ENCODE measurements at places on chromosomes 6 and 20.

- DNase-seq, result no peak
Observed at GRCh38 chr6:44073612-44074438, 53.4 kb downstream of the MRPL14 start.

DNA sequence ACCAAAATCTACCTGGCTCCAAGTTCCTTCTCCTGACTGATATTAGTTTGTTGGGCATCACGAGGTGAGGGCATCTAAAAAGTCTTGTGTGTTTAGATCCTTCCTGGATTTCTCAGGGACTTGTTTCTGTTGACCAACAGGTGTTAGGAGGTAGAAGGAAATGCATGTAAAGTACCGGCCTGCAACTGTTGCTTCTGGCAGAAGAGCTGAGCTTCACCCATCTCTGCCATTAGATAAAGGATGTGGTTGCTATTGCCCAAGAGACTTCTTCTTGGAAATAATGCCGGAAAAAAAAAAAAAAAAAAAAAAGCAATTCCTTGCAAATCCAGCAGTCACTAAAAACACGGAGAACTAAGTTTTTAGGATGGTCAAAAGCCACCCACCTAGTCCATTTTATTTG, 303.1 kb downstream of the CDH26 start:
- no peak for DNase-seq

DNA sequence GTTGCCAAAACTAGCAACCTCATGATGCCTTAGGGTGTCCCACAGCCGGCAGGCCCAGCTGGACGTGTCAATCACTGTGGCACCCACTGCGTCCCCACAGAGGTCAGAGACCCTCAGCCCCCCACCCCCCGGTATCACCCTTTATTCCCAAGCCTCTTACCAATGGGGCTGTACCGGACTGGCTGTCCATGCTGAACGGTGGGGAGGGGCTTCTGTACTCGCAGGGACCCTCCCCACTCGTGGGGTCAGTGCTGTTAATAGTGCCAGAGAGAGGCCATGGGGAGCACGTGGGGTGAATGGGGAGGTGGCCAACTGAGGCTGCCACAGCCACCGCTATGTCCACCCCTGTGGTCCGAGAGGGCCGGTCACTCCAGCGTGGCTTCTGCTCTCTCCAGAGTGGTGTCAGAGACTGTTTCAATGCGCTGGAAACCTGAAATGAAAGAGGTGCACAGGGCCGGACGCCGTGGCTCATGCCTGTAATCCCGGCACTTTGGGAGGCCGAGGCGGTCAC, 68.6 kb downstream of the THBS2 start:
- no peak for DNase-seq

- DNase-seq, result no peak
Observed at GRCh38 chr6:151749341-151749740, 58.1 kb upstream of the ESR1 start.

DNA sequence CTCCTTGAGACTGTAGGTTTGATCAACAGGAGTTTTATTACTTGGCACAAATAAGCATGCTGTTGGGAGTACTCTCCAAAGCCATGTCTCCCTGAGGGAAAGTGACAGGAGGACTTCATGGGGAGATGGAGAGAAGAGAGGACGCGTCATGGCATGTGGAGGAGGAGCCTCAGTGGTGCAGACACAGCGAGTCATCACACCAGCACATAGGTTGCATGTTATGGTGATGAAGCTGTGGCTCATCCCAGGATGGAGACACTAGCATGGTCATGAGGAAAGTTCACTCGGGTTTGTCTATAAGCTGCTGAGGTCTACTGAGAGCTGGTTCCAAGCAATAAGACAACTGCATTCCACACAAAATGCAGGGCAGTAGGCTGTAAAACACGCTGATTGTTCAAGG, 13.2 kb upstream of the SSTR4 start:
- DNase-seq, result no peak

DNA sequence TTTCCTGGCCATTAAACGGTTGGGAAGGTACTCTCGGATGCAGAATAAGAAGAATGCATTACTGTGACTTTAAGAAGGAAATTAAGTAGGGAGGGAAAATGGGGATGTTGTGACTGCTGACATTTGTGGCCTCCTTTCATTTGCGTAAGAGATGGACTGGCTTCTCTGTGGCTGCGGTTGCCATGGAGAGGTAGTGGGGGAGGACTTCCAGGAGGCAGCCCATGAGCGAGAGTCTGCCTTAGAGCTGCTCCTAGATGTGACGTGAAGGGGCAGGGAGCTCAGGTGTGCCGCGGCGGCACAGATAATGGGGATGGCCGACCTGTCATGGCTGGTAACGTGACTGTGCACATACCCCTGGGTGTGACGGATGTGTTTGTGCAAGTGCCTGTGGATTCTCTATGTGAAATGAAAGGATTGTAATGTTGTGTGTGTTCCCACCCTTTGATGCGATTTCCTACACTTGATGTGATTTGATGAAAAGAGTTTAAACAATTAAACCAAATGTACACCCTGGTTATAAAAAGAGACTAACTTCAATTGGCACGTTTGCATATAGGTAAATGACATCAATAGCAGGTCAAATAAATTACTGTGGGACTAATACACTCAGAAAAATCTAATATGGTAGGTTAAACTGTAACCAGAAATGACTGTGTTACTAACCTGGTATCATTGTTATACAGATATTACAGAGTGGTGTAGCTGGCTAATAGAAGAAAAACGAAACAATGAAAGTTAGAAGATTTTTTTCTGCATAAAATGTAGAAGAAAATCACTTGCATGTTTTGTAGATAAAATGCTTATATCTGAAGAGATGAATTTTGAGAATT, 48.9 kb downstream of the HIVEP1 start:
- DNase-seq, result no peak

- no peak for DNase-seq
Observed at GRCh38 chr20:23358923-23359593, 2.9 kb upstream of the GZF1 start.

GRCh38 chr6:127022302-127022701, 96.2 kb upstream of the RSPO3 start:
- no peak for DNase-seq

- no peak for DNase-seq
Observed at GRCh38 chr6:31405996-31406395, 2.6 kb downstream of the MICA start.

- no peak for DNase-seq
Observed at GRCh38 chr20:49570828-49571552, 3.1 kb upstream of the PTGIS start.

DNA sequence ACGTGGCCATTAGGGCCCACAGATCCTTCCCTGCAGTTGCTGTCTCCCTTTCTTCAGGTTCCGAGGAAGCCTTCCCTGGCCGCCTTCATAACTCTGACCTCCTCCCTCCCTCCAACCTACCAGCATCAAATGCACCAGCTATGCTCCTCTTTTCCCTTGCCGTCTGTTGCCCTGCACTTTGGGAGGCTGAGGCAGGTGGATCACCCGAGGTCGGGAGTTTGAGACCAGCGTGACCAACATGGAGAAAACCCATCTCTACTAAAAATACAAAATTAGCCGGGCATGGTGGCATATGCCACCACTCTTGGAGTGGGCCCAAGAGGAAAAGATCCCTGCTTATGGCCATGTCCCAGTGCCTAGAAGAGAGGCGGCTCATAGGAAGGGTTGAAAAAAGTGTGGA, 31.8 kb downstream of the RNASET2 start:
- no peak for DNase-seq

DNA sequence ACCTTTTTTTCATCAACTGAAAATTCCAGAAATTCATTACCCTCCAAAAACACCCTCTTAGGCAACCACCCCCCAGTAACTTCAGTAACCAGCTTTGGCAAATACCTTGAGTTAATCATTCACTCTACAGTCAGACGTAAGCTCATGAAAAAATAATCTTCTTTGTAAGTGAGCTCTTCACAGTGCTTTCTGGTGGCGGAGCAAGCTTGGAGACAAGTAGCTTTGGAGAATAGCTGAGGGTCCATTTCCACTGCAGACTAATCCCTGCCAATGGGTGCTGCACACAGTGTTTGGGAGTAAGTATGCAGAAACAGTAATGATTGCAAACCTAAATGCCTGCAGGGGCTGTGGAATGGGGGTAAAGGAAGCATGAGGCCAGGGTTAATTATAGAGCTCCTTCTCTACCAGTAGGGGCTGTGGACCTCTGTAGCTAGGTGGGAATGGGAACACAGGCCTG, 56.8 kb upstream of the HINT3 start:
- DNase-seq, result no peak

DNA sequence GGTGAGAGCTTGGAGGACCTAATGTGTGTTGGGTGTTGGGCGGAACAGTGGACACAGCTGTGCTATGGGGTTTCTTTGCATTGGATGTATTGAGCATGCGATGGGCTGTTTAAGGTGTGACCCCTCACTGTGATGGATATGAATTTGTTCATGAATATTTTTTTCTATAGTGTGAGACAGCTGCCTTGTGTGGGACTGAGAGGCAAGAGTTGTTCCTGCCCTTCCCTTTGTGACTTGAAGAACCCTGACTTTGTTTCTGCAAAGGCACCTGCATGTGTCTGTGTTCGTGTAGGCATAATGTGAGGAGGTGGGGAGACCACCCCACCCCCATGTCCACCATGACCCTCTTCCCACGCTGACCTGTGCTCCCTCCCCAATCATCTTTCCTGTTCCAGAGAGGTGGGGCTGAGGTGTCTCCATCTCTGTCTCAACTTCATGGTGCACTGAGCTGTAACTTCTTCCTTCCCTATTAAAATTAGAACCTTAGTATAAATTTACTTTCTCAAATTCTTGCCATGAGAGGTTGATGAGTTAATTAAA, 3.0 kb downstream of the HLA-A start:
- no peak for DNase-seq

- DNase-seq, result no peak
Observed at GRCh38 chr6:137734005-137734874, 132.8 kb upstream of the TNFAIP3 start.

DNA sequence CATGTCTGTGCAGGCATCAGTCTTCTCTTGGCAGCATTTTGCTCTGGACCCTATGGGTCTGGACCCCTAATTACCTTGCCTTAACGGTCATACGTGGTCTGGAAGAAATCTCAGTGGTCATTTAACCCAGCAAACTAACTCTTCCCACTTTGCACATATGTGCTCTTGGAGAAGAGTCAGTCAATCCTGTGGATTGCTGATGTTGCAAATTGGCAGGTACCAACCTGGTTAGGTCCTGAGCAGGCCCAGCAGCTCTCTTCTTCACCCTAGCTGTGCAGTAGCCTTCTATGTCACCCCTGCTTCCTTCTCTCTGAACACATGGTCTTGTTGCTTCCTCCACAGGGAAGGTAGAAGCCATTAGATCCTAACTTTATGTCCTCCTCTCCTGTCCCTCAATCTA, 1.6 kb downstream of the CEP43 start:
- DNase-seq, result no peak

- DNase-seq, result no peak
Observed at GRCh38 chr6:155245831-155246230, 18.0 kb upstream of the CLDN20 start.

DNA sequence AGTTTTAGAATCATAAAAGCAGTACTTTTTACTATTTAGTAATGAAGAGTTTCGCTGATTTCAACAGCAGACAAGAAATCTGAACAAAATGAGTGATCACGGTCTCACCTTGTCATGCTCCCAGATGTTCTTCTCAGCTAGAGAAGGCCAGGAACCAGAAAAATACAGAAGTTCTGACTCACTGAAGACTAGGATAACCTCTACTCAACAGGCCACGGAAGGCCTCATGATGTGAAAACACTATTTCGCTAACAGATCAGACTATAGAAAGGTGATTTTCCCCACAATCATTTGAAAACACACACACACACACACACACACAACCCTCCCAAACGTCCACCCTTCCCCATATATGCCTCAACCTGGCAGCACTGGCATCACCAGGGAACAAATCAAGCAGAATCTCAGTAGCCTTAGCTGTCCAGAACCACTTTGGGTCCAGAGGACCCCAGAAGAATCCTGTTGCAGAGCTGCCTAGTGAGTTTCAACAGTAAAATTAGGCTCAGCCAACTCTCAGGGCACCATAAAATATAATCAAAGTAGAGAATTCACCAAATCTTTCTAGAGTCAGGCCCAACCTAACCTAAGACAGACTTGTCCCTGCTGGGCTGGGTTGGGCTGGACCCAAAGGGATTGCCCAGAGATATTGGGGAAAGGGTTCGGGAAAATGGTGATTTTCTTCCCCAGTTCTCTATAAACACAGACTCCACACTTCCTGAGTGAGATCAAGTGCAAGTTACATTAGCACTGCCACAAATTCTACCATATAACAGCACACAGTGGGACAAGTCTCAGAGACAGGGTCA, 7.9 kb downstream of the EXOC2 start:
- DNase-seq, result peak; percentile 33

- DNase-seq, result no peak
Observed at GRCh38 chr6:16200321-16200883, 38.0 kb upstream of the GMPR start.

DNA sequence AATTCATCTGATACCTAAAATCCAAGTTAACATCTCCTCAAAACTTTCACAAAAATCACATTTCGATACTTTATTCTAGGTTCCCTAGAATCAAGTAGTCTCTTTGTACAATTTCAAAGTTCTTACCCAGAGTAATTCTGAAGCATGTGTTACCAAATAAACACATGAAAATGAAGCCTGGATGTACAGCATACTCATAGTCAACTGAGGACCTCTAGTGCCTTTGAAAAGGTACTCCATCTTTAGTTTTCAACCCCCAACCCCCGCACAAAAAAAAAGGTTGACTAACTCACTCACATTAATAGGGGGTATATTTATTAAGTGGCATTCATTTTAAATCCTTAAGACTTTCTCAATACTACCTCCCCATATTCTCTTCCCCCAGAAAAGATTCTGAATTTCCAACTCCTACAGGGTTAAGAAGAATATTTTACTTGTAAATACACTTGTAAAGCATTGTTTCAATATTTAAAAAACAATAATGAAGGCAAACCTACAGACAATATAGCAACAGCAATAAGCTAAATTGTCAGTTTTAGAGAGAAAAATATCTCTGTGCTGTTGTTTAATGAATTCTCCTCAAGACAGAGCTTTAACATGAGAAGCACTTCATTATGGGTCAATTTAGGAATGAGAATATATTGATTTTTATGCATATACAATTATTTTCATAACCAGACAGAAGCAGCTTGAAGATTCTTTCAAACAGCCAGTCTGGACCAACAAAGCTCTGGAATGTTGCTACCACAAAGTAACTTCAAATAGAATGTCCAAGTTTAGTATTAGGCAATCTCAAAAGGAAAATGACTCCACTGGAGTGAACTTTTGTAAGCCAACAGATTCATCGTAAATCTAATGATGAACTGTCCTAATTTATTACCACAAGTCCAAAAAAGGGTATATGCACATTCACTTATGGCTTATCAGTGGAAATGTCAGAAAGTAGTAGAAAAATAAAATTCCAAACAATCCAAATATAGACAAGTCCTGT, 3.3 kb downstream of the PLN start:
- DNase-seq, result peak; percentile 45

DNA sequence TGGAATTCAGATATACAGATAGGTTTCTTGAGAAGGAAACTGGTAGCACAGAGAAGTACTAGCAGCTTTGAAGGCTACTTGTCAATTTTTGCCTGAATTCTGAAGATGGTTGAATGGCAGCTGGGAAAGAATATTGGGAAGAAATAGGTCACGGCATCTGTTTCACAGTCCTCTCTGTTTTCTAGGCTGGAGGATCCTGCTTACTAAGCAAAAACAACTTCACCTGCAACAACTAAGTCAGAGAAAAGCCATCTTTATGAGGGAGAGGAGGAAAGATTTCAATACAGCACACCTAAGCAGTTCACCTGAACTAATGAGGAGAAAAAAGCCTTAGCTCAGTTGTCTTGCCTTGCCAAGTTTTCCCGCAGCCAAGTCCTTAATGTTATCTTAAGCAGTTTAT, 975.5 kb upstream of the EPHA7 start:
- no peak for DNase-seq
